Cerebellar cortex (tissue), 1 donor: ENCODE measurements at places on chromosomes 12 and 14.
A peak's percentile ranks its signal among the peaks of the same experiment; 100 is the strongest.

- peak; percentile 59 for DNase-seq
These were observed 6.7 kb upstream of the DNAAF2 start for GRCh38 chr14:49641697-49642129.

- DNase-seq: no peak
These were observed 118.6 kb downstream of the FUT8 start for GRCh38 chr14:65531148-65531547.

- DNase-seq: peak; percentile 87
These were observed 108.4 kb downstream of the RFLNA start for GRCh38 chr12:124403273-124403672.

- DNase-seq: no peak
These were observed 217.2 kb upstream of the BMP4 start for GRCh38 chr14:54173802-54174201.

GRCh38 chr12:93762912-93763553 lies 85.9 kb downstream of the CRADD start:
- DNase-seq: no peak

DNA sequence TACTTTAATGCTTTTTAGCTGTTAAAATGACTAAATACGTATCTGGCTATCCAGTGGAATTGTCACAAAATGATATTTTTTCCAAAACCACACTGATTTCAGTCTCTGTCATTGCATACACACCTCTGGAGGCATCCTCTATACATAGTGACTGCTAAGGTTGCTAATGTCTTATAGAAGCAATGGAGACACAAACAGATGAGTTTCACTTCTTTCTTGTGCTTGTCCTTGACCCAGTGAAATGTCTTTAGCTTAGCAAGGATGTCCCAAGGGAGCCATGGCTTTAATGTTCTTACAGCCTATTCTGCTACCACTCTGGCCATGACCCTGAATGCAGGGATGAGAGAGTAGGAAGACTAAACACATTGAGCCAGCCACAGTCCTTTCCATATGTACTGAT lies 90.3 kb downstream of the TPH2 start:
- no peak for DNase-seq

DNA sequence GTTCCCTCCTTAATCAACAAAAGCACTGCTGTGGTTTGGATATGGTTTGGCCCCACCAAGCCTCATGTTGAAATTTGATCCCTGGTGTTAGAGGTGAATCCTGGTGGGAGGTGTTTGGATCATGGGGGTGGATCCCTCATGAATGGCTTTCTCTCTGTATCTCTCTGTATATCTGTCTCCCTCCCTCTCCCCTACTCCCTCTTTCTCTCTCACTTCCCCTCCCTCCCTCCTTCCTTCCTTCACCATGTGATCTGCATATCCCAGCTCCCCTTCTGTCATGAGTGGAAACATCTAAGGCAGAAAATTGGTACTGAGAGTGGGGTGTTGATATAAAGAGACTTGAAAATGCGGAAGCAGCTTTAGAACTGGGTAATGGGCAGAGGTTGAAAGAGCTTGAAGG lies 5.2 kb downstream of the GSKIP start:
- DNase-seq: no peak

- DNase-seq: no peak
These were observed 576.1 kb downstream of the ALG10 start for GRCh38 chr12:34598352-34598827.

GRCh38 chr12:89674326-89674942 lies 34.2 kb downstream of the ATP2B1 start:
- no peak for DNase-seq

DNA sequence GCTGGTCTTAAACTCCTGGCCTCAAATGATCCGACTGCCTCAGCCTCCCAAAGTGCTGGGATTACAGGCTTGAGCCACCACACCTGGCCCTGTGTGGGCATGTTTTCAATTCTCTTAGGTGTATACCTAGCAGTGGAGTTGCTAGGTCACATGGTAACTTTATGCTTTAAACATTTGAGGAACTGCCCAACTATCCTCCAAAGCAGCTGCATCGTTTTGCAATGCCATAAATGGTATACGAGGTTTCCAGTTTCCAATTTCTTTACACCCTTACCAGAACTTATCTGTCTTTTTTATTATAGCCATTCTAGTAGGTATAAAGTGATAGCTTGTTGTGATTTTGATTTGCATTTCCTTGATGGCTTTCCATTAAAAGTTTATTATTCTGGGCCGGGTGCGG lies 25.1 kb downstream of the RBMS2 start:
- DNase-seq: no peak

DNA sequence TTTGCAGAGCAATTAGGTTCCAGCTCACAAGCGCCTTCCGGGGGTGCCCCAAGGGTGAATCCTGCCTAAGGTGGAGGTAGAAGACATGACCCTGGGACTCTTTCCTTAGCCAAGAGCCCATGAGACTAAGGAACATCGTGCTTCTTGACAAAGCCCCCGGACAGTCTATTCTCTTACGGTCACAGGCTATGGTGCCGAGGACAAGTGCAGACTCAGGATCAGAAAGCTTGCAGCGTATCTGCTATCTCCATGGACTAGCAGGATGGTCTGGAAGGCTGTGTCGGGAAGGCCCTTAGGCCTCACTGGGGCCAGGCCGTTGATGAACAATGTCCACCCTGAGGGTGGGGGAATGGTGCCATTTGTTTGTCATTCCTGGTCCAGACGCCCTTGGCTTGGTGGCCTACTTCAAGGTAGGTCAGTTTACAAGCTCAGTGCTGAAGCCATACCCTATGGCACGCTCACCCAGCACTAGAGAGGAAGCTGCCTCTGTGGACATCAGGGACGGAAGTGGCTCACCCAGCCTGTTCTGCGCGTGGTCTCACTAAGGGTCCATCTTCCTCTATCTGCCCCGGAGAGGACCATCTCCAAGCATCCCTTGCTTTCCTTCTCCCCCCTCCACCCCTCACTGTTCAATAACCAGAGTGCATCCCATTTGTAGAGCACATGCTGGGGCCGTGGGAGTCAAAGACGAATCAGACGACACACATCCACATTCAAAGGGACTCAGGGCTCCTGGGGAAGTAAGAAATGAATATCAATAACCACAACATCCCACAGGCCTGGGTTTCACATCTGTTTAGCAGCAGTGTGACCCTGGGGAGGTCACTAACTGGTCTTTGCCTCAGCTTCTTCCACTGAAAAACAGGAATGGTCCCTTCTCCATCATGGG lies 45.0 kb upstream of the IQSEC3 start:
- no peak for DNase-seq

DNA sequence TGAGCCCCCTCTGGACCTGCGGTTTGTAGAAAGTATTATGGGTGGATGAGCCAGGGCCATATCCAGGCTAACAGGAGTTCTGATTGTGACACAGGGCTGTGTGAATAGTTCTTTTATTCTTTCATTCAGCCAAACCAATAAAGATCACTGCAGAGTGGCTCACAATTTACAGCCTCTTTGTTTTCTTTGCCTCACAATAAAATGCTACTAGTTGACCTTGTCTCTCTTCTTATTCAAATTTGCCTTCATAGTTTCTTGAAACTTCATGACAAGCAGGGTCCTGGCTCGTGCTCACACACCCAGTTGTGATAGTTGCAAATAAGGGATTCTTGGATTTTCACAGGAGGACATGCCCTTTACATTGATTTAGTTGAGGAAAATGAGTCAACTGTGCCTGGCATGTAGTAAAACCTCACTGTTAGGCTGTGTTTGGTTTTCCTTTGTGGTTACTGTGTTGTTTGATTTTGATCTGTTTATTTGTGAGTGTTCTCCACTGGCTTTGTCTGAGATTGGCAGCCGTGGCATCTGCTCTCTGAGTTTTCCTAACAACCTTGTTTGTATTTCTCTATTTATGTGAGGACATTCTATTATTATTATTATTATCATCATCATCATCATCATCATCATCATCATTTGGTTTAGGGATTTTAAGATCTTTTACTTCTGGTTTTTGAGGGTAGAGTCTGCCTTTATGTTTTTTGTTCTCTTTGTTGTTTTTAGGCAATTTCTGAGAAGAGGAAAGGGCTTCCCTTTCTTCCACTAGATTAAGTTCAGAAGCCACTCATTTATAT lies 2.7 kb upstream of the KRT6B start:
- DNase-seq: no peak

- no peak for DNase-seq
These were observed 7.2 kb downstream of the MBIP start for GRCh38 chr14:36313206-36313605.

DNA sequence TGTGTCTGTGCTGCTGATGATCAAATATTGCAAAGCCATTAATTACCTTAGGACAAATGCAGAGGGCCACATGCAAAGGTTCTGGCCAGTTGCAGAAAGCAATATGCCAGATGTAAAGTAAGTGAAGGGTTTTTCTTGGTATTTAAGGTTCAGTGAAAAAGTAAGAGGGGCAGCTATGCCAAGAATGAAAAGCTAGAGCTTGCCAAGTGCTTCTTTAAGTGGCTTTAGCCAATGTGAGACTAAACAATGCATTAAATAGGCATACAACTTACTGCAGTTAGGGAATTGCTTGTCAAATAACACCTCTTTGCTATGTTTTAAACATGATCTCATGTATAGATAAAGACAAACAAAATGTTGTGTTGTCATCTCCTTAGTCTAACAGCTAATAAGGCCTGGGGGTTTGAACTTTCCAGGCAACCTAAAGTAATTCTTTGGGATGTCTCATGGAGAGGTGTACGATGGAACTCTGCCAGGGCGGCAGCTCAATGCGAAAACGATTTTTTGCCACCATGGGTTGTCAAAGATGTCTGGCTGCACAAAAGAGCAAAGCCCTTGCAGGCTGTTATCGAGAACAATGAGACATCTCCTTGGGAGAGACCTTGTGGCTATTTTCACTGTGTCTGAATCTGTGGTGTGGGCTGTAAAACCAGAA lies 12.0 kb downstream of the IGF1 start:
- DNase-seq: no peak

GRCh38 chr14:71491931-71492330 lies 440.3 kb upstream of the RGS6 start:
- peak; percentile 53 for DNase-seq

DNA sequence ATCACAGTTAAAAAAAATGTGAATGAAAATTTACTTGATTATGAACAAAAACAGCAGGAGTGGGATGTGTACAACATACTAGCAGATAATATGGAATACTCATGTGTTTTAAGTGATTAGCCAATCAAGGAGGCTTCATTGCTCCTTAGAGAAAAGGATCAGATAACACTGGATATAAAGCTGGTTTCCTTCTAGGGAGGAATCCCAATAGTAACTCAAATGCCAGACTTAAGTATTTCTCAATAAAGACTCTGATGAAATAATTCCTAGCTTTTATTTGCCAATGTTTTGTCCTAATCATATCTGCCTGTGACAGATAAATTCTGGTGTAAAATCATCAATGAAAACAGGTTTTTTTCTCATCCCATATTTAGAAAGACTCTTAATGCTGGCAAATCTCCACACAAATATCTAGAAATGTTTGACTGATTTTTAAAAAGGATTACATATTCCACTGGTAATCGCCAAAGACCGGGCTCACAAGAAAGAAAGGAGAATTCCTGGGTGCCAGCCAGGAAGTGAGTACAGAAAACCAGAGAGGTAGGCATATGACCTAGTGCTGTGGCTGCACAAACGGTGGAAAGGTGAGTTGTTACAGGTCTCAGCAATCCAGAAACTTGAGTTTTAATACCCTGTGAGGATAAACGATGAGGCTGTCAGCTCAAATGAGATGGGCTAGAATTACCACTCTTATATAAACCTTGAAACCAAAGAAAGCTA lies 108.6 kb upstream of the TTC7B start:
- DNase-seq: peak; percentile 29

GRCh38 chr12:22978962-22979361 lies 354.0 kb downstream of the ETNK1 start:
- no peak for DNase-seq

- DNase-seq: no peak
These were observed 7.0 kb downstream of the NKX2-1 start for GRCh38 chr14:36513012-36513420.

GRCh38 chr12:125240717-125241116 lies 175.5 kb downstream of the AACS start:
- no peak for DNase-seq

- no peak for DNase-seq
These were observed 29.6 kb downstream of the BEGAIN start for GRCh38 chr14:100557658-100558057.

DNA sequence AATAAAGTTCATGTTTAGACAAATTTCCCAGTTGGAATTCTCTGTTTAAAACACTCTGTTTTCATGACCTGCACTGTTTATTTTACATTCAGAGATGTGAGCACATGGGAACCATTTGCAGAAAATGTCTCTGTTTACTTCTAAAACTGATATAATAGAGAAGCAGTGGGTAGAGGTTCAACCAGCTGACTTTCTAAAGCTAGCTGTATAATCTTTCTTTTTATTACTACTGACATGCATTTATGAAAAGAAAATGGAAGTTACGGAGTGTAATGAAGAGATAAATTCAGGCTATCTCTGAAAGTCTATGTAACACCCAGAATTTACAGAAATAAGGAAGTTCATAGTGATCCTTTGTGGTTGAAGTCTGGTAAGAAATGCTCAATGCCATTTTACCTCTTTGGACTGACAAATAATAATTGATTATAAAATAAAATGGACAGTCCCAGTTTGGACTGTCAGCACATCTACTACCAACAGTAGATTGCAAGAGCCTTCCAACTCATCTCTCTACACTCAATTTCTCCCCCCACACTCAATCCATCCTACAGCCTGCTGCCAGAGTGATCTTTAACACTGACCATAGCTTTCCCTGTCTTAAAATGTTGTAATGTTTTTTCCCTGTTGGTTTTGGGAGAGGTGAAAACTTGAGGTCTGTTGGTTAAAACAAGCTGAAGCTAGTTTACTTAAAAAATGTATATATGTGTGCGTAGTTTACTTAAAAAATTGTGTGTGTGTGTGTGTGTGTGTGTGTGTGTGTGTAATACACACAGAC lies 137.4 kb downstream of the AEBP2 start:
- no peak for DNase-seq

DNA sequence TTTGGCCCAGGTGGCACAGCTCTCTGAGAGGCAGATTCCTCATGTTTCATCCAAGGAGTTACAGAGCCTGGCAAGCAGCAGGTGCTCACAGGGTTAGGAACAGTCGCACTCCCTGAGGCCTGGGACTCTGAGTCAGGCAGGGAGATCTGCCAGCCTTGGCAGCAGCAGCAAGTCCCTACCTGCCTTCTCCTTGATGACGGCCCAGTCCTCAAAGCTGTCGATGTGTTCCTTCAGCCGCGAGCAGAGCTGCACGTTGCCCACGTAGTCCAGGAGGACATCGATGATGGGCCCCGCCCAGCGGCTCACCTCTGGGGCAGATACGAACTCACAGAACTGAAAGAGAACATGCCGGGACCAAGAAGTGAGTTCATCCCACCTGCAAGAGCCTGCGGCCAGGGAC lies 10.4 kb downstream of the FAM181A start:
- peak; percentile 70 for DNase-seq

DNA sequence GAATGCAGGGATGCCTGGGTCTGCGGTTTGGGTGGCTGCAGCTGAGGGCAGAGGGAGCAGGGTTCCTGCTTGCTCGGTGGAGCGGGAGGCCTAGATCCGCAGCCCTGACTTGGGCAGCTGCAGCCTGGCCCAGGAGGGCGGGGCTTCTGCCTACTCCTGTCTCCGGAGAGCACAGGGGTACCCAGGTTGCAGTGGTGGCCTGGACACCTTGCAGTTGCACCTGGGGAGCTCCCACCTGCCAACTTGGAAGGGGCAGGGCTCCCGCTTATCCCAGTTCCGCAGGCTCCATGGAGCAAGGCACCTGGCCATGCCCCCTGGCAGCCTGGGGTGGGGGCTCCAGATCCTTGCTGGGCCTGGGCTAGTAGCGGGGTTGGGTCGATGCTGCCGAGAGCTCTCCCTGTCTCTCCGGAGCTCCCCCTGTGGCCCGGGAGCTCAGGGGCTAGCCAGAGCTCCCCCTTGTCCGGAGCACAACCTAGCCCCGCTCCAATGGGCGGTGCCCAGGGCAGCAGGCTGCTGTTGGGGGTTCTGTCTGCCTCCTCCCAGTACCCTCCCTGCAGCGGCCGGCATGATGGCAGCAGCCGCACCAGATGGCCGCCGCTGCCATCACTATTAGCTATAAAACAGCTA lies 136.4 kb downstream of the PTPRR start:
- no peak for DNase-seq
